Activated naive CD4-positive, alpha-beta T cell (primary cell): ENCODE measurements at places on chromosomes 3 and 15.

DNA sequence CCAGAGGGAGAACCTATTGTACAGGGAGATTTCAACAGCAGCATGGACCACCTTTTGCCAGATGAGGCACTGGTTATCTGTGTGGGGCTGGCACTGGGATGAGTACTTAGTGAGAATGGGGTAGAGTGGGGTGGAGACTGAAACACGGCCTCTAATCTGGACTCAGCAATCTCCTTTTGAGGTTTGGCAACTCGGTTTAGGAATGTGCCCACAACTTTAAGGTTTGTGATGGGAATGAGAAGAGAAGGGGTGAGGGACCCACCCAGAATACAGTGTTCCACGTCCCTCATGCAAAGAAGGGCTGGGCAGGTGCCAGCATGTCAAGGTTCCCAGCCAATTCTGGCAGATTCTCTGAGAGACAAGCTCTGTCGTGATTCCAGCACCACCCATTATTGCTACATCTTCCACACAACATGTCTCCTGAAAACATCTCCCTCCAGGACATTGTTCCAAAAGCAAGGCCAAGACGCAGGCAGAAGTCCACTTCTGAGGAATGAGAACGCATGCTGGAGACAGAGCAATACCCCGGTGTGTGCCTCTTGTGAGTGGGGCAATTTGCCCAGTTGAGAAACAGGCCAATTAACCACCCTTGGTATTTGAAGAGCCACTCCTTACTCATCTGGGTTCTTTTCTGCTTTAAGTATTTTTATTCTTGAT, 37.5 kb upstream of the CCR4 start:
- no peak for DNase-seq

DNA sequence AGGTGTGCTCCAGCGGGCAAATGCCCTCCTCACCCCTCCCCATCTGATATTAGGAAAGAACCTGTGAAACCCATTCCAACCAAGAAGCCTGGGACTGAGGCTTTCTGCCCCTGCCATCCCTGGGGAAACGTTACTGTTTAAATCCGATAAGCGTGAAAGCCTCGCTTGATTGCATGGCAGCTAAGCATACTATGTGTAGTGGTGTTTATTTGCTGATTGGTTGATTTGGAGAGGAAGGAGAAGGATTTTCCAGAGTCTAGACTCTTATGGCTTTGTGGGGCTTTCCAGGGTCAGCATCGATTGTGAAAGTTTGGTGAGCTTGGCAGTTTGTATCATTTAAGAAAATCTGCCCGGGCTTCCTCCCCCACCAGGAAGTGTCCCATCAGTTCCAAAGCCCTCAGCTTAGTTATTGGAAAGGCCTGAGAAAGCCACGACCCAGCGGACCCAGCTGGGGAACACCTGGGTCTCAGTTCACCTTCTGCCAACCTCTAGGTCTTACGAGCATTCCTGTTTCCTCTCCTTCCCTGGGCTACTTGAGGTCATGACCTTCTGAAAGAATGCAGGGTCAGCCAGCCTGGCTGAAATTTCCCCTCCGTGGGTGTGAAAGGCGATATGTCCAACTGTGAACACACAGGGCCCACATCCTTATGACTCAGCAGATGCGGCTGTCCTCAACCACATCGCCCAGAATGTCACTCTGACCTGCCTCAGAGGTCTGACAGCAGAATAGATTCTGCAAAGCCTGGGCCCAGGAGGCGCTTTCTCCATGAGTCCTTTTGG, 62.8 kb upstream of the HERC1 start:
- no peak for DNase-seq

GRCh38 chr15:55124616-55125015, 72.1 kb downstream of the RSL24D1 start:
- no peak for DNase-seq

DNA sequence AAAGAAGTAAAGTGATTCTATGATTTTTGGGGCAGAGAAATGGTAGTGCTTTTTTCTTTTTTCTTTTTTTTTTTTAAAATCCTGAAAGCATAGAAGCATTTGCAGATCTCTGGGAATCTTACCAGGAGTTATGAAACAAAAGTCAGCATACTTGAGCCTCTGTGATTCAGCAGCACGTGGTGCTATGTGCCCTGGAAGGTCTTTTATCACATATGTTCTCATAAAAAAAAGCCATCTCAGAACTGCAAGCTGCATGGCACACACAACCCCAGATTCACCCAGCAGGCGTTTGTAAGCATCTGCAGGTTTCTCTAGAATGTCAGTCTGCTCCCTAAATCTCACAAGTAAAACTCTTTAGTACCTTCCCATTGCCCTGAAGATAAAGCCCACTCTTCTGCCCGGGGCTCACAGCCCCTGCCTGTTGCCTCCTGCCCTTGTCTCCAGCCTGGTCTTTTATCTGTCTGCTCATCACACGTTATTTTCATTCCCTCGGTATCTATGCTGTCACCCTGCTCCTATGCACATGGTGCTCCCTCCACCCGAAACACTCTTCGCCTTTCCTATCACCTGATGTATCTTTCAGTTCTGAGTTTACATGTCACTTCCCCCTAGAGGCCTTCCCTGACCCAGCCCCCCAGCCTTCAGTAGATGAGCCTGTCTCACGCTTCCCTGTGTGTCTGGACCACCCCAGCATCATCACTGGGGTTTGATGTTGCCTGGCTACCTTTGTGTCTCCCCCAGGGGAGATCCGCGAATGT, 72.4 kb downstream of the CHDH start:
- DNase-seq, result no peak

DNA sequence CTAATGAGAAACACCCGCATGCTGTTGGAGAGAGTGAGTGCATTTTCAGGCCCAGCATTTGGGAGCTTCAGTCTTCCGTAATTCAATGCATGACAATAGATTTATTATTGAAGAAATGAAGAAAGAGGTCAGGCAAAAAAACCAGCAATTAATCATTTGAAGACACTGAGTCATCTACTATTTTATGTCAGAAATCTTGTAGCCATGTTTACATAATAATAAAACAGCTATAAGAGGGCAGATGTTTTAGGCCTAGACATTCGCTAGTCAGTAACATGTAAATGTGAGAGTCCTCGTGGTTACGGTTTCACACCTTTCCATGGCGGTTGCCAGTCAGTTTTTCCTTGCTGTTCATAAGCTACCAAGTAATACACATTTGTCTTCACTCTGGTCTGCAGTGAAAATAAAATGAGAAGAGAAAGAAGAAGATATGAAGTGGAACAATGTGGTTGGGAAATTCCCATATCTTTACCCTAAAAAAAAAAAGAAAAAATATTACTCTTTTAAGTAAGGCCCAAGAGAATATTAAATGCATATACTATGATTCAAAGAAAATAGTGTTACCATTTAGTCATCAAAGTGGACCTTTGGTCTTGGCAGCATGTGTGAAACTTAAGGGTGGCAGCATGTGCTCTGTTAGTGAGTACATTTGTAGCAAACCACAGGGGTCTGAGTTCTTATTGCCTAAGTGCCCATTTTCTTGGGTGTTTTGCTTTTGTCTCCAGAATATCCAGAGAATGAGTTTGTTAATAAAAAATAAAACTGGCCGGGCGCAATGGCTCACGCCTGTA, 140.5 kb upstream of the TBL1XR1 start:
- no peak for DNase-seq

- no peak for DNase-seq
Measured at GRCh38 chr3:71423151-71423906, 160.2 kb downstream of the FOXP1 start.

DNA sequence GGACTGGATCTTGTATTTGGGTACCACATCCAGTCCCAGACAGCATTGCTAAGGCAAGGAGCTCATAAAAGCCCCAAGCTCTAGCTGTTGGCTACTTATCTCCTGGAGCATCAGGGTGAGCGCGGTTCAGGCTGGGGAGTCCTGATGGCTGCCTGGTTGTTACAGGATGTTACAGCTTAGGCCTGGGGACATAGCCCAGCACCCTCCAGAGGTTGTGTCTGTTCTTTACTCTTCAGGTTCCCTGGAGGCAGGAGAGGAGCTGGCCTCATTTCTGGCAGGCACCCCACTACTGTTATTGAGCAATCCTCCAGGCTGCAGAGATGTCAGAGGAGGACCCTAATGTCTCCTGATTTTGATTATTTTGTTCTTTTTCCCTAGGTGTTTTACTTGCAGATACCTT, 26.6 kb downstream of the APBA2 start:
- DNase-seq, result no peak

DNA sequence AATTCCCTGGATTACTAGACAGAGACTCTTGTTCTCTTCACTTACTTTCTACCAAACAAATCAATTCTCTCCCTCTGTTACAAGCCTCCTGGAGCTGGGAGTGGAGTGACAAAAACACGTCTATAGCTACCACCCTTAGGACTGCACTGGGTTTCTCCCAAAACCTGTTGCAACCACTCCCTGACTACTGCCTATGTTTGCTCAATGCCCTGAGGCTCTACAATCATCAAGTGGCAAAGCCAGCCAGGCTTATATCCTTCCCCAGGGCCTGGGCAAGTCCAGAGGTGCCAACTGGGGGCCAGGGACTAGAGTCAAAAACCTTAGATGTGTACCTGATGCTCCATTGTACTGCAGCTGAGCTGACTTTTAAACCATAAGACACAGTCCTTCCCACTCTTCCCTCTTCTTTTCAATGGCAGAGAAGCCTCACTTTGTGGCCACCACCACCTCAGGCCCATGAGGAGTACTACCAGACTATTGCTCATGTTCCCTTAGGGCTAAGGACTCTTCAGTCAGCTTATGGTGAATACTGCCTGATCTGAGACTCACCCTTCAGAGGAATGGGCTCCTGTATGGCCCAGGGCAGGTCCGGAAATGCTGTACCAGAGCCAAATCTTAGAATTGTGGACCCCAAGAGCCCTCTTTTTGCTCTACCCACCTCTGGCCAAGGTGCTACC, 125.4 kb upstream of the PLCL2 start:
- DNase-seq, result no peak

GRCh38 chr3:52254608-52255007, 9.0 kb downstream of the PPM1M start:
- no peak for DNase-seq

DNA sequence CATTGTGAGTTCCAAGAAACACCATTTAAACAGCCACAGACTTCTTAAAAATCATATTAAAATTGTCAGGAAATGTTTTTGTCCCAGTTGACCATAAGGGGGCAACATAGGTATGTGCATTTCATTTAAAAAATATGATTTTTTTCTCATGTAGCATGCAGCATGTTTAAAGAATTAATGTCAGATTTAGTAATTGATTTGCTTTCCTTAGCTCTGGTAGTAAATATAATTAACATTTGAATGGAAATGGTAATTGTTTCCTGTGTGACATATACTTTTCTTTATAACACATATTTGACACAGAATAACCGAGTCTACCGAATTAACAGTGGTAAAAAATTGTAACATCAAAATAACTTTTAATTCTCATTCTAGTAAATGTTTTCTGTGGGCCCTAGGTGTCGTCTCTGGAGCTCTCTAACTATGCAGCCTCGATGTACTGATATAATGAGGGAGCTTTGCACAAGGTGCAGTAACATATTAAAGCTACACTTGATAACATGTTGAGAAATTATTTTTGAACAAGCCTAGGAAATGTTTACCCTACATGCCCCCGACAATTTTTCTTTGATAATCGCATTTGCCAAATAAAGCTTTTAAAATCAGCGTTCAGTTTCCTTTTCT, 34.9 kb downstream of the NXPE3 start:
- DNase-seq, result no peak

- no peak for DNase-seq
Measured at GRCh38 chr15:81206018-81206417, 9.3 kb downstream of the IL16 start.

- DNase-seq, result no peak
Measured at GRCh38 chr3:102400142-102400541, 34.7 kb upstream of the ZPLD1 start.

DNA sequence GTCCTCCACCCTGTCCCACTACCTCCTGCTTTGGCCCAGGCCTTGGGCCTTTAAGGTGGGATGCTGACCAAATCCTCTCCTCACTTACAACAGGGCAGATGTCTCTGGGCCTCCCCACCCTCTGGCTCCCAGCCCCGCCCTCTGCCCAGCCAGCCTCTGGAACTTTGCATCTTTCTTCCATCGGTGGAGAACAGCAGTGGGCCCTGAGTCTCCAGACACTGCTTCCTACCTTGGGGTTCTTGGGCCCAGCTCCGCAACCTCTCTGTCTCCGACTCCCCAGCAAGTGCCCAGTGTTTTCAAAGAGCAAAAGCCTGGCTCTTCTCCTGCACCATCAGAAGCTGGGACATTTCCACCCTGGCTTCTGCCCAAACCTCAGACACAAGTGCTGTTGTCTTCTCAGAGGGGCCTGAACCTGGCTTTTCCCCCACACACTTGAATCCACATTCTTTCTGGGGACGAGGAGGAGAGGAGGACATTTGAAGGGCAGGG, 33.1 kb downstream of the MRAS start:
- no peak for DNase-seq

GRCh38 chr3:162780313-162780712, 1283.7 kb downstream of the OTOL1 start:
- DNase-seq, result no peak

DNA sequence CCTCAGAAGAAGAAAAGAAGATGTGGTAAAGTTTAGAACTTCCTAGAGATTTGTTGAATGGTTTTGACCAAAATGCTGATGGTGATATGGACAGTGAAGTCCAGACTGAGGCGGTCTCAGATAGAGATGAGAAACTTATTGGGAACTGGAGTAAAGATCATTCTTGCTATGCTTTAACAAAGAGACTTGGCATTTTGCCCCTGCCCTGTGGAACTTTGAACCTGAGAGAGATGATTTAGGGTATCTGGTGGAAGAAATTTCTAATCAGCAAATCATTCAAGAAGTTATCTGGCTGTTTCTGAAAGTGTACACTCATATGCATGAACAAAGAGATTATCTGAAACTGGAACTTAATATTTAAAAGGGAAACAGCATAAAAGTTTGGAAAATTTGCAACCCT, 505.2 kb downstream of the NSUN3 start:
- DNase-seq, result no peak

DNA sequence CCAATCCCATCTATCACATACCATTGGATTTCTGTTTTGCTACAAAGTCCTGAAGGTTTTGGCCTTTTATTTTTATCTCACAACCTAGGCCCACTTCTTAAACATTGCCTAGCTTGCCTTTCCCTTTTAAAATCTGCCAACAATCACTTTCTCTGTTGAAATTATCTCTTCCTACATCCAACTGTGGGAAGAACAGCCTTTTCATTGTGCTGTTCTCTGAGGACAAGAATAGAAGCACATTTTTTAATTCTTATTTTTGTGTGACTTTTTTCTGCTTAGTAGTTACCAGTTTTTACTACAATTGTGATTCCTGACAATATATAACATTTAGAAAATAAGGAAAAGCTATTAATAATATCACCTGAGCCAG, 159.2 kb downstream of the CNTN6 start:
- DNase-seq, result no peak

DNA sequence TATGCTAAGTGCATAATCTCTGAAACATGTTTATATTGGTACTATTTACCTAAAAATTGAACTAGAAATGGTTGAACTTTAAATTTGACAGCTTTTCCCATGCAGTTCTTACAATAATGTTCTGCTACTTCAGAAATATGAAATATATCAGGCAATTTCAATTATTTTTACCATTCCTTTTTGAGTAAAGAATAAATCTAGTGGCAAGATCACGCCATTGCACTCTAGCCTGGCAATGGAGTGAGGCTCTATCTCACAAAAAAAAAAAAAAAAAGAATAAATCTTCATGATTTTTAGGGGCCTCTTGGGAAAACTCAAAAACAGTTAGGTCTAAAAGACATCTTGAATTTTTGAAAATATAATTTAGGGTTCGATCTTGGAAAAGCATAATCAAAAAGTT, 10.6 kb upstream of the DNAAF4 start:
- DNase-seq, result no peak
